ENCODE measurements at places on chromosomes 6 and 20.

- no peak for DNase-seq
These were observed 8.5 kb downstream of the HSPA1B start for GRCh38 chr6:31836047-31836473.

GRCh38 chr6:30790724-30791383, 46.5 kb upstream of the IER3 start:
- no peak for DNase-seq

- DNase-seq = no peak
These were observed 10.7 kb downstream of the FAM8A1 start for GRCh38 chr6:17610835-17611234.

DNA sequence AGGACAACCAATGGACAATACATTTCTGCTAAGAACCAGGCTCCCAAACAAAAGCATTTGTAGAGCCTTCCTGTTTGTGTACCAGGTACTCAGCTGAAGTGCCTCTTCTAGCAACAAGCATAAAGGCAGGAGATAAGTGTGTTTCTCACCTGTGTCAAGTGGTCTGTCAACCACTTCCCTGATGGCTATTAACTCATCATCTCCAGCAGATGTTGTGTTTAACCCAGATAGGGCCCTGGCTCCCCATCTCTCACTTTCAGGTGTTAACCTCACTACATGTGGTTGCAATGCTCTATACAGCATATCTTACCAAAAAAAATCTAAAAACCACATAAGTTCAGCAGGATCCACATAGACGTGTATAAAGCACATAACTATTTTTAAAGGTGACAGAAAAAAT, 9.6 kb upstream of the IL17A start:
- DNase-seq = no peak

GRCh38 chr6:130778946-130779657, 48.1 kb upstream of the SMLR1 start:
- DNase-seq = no peak

GRCh38 chr6:37188962-37189510, 19.1 kb downstream of the PIM1 start:
- no peak for DNase-seq

- DNase-seq = no peak
These were observed 163.9 kb upstream of the STXBP5 start for GRCh38 chr6:147040121-147040910.

GRCh38 chr6:132147530-132148011, 196.4 kb upstream of the CCN2 start:
- no peak for DNase-seq

DNA sequence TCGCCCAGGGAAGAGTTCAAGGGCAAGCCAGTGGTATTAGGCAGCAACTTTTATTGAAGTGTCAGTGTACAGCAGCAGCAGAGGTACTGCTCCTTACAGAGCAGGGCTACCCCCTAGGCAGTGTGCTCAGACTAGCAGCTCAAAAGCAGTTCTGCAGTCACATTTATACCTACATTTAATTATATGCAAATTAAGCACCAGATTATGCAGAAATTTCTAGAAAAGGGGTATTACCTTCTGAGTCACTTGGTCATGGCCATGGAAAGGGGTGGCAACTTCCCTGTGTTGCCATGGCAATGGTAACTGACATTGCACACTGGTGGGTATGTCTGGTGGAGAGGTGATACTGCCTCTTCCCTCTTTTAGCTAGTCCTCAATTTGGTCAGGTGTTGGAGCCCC, 2.1 kb upstream of the ZKSCAN4 start:
- no peak for DNase-seq
